Ovary (tissue), 10 donors: ENCODE measurements at places on chromosomes 5 and 9. TPM values are rescaled to one million over a fixed set of nuclear protein-coding genes. Genes with fewer than 3 reads are reported as not detected.

Gene KIF12
- 6.0 TPM for total RNA-seq

Gene EIF4E1B
- not detected for total RNA-seq

Gene PCDHB9
- 3.7 TPM for total RNA-seq

Gene PCDHA9
- 0.34 TPM for total RNA-seq

Gene SYK
- 2.4 TPM for total RNA-seq

Gene ARHGEF37
- 6.8 TPM for total RNA-seq

Gene PHYHD1
- 41.8 TPM for total RNA-seq

Gene DAB2
- 38.7 TPM for total RNA-seq

Gene NDUFS6
- total RNA-seq, result 50.8 TPM

Gene GLDC
- 0.79 TPM for total RNA-seq

Gene ABO
- total RNA-seq, result 18.5 TPM

Gene EDIL3
- 21.0 TPM for total RNA-seq

Gene NR5A1
- total RNA-seq, result 73.6 TPM

Gene FER
- 34.8 TPM for total RNA-seq

Gene FGF10
- total RNA-seq, result 8.5 TPM

Gene FSD1L
- 4.0 TPM for total RNA-seq

Gene OR1J2
- total RNA-seq, result not detected

Gene SOHLH1
- not detected for total RNA-seq

Gene BHMT2
- 3.7 TPM for total RNA-seq

Gene S100Z
- total RNA-seq, result not detected

Gene ARID3C
- not detected for total RNA-seq

Gene PCDHB2
- 4.0 TPM for total RNA-seq

Gene FST
- total RNA-seq, result 3.5 TPM

Gene FTMT
- total RNA-seq, result not detected

Gene PHF2
- 50.1 TPM for total RNA-seq

Gene HTR4
- total RNA-seq, result not detected

Gene TMC1
- 0.15 TPM for total RNA-seq
